ENCODE measurements at places on chromosomes 16 and 17. TPM values are rescaled to one million over a fixed set of nuclear protein-coding genes. Genes with fewer than 3 reads are reported as not detected.

The NLRC3 gene
- 5.3 TPM for total RNA-seq

The IL34 gene
- total RNA-seq = 7.4 TPM

DNA sequence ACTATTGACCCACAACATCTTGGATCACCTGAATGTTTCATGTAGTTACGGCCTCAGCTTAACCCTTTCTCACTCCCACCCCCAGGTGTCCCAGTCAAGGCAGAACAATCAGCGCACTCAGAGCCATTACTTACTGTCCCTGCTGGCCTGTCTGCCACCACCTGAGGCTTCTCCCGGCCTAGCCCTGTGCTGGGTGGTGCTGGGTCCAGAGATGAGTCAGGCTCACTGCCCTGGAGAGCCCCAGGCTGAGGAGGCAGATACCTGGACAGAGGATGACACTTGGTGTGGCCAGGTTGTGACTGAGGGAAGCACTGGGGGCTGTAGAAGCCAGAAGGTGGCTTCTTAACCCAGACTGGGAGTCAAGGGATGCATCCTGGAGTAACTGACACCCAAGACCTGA lies 4.0 kb upstream of the SLC5A2 start:
- DNase-seq = no peak
- H3K27me3 ChIP-seq = no peaks in the 10 kb centered on the region
- no peaks in the 10 kb centered on the region for H3K36me3 ChIP-seq
- peaks cover 3% of the 10 kb centered on the region for H3K4me1 ChIP-seq
- no peak overlapping the region for H3K4me3 ChIP-seq
- peak overlapping the region; percentile 1 for H3K27ac ChIP-seq

DNA sequence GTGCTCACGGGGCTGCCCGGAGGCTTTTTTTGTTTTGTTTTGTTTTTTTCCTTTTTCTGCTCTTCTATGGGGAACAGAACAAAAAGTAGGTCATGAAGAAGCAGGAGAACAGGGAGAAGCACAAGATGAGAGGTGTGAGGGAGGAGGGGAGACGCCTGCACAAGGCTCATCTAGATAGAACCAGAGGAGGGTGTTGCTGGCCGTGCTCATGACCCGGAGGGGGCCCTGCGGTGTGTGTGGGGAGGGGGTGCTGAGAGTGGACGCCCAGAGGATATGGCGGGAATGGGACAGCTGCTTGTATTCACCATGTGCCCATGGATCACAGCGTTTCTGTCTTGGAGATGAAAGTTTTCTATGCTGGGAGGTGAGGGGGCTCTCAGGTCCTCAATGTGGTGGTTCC lies 183.7 kb downstream of the FOXL1 start:
- H3K36me3 ChIP-seq = no peaks in the 10 kb centered on the region
- H3K4me1 ChIP-seq = no peaks in the 10 kb centered on the region
- H3K27ac ChIP-seq = no peak overlapping the region
- no peak for DNase-seq
